EL (cell line): ENCODE measurements at places on chromosomes 16 and 17.

DNA sequence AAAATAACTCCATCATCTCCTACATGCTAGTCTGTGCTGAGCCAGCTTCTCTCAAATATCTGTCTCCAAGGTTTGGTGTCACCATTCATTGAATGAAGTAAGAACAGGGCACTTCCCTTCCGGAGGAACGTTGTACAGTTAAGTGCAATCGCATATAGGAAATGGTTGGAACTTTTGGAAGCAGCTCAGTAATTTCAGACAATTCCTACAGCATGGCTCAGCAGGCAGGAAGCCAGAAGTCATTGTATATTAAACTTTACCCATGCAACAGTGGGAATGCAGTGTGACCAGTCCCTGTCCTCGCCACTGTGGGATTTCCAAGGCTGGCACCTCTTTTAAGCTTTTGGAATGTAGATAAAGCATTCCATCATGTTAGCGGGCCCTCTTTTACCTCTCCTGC, 51.1 kb upstream of the MYH2 start:
- DNase-seq = peak; percentile 86

GRCh38 chr17:28371245-28372202, at the start of gene SARM1:
Gene SARM1 (plus strand): TSS chr17:28371694. CDS start chr17:28372033, 339 bp downstream.
- peak; percentile 96 for DNase-seq

GRCh38 chr16:35752773-35753558, 2293.6 kb downstream of the TP53TG3F start:
- no peak for DNase-seq

DNA sequence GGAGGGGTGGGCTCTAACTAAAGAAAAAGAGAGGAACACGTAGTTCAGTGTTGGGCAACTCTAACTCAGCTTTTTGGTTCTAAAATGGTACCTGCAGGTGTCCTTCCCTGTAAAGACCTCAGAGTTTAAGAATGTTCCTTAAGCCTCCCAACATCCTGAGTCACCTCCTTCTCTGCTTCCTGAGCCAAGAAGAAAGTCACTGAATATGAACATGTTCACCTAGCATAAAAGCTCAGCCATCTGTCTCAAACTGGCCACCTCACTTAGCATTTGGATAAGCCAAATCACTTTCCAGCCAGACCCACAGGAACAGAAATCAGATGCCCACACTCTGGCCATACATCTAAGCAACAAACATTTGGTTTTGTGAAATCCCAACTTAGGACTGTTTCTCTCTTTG, 3.7 kb downstream of the TMEM98 start:
- no peak for DNase-seq

GRCh38 chr17:9865586-9865985, 39.5 kb downstream of the RCVRN start:
- no peak for DNase-seq

- peak; percentile 28 for DNase-seq
These were observed 487 bp downstream of the TSR1 start for GRCh38 chr17:2335726-2336214.

- no peak for DNase-seq
These were observed 44.1 kb downstream of the MRC2 start for GRCh38 chr17:62671553-62671952.

- DNase-seq = no peak
These were observed 1.3 kb downstream of the SAMD14 start for GRCh38 chr17:50128441-50129352.

- peak; percentile 49 for DNase-seq
These were observed 4.2 kb downstream of the ADCY9 start for GRCh38 chr16:4111748-4112696.

- DNase-seq = no peak
These were observed 1.4 kb upstream of the TXNDC11 start for GRCh38 chr16:11744075-11744470.

- no peak for DNase-seq
These were observed 245.2 kb upstream of the CCL2 start for GRCh38 chr17:34009912-34010311.

DNA sequence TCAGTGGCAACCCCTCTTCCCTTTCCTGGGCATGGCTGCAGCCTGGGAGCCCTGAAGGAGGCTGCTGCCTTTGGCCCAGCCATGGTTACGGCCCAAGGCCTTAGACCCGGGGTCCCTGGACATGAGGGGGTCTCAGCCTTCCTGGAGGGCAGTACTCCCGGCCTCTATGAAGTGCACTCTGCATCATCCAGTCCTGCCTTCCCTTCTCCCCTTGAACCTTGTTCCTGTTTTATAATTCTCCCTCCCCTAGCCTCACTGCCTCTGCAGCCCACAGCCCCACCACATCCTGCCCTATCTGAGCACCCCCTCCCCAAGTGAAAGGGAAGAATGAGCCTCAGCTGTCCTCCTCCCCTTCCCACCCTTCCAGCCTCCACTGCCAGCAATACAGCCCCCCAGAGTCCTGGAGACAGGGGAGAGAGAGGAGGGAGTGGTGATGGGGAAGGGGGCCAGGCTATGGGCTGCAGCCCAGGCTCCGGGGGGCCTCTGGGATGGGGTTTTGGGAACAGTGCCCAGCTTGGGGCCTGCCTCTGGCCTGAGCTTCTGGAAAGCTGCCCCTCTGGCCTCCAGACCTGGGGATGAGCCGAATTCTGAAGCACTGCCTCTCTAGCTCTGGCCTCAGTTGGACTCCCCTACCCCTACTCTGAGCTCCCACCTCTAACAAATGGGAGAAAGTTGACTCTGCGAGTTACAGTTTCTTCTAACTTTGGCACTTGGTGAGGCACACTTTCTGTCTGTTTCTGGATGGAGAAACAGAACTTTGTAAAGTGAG, 7.6 kb downstream of the CCR7 start:
- no peak for DNase-seq

- no peak for DNase-seq
These were observed 7.1 kb downstream of the ACE start for GRCh38 chr17:63483655-63484575.

GRCh38 chr16:86919578-86920305, 341.4 kb downstream of the FOXL1 start:
- no peak for DNase-seq

- peak; percentile 16 for DNase-seq
These were observed 8.5 kb upstream of the SIAH1 start for GRCh38 chr16:48393485-48394354.

DNA sequence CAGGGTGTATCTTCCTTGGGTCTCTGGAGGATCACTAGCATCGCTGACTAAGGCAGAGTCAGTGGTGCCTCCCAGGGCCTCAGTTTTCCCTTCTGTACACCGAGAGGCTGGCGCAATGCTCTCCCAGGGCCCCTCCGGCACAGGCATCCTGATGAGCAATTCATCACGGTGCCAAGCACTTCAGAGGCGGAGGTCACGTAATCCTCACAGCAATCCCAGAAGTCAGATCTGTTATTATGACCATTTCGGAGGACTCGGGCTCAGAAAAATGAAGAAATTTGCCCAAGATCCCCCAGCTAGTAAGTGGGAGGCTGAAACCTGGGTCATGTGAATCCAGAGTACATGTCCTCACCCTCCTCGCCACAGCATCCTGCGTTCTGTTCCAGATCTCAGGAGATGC, 46.5 kb downstream of the AIPL1 start:
- no peak for DNase-seq

GRCh38 chr17:17874478-17874877, 37.7 kb upstream of the SREBF1 start:
- peak; percentile 96 for DNase-seq

- DNase-seq = peak; percentile 37
These were observed 527 bp downstream of the CIAPIN1 start for GRCh38 chr16:57446531-57447185.

GRCh38 chr16:25874196-25874595, 182.4 kb downstream of the HS3ST4 start:
- DNase-seq = no peak

GRCh38 chr16:745739-746138, 4.9 kb upstream of the CIAO3 start:
- DNase-seq = no peak

DNA sequence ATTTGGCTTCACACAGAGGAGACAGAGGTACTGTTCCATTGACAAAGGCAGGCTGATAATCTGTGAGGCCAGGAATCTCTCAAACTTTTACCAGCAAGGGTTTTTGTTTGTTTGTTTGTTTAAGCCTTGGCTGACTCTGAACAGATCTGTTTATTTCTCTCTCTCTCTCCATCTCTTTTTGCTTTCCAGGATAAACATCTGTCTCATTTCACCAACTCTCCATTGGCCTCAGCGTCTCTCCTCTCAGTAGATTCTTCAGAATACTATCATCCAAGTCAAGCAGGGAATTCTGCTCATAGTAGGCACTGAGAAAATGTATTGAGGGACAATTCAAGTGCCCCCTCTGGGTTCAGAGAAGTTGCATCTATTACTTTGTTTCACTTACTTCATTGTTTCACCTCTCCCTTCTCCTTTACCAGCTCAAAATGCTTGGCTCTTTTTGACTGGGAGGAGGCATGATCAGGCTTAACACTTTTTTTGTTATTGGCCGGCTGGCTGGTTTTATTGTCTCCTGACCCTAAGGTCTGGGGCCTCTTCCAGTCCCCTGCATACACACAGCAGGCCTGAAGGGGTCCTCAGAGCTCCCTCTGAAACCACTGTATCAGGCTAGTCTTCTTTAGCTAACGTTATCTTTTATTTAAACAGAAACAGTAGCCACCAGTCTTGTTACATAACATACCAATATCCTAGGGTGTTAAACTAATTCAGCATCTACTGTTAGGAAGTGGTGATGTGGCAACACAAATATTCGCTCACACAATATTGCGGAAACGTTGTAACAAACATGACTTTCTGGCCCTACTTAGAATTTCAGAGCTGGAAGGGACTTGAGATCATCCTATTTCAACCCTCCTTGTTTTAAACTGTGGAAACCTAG, 2.0 kb upstream of the YPEL2 start:
- peak; percentile 81 for DNase-seq

GRCh38 chr16:117379-118365, 20.8 kb downstream of the NPRL3 start:
- DNase-seq = peak; percentile 56

- peak; percentile 83 for DNase-seq
These were observed at the start of the genes CTU2 and RNF166 for GRCh38 chr16:88706229-88706964. Gene CTU2 (plus strand): TSS chr16:88706503. CDS start chr16:88706531, 28 bp downstream. Gene RNF166 (minus strand): TSS chr16:88706408. CDS start chr16:88706325, 83 bp downstream.

DNA sequence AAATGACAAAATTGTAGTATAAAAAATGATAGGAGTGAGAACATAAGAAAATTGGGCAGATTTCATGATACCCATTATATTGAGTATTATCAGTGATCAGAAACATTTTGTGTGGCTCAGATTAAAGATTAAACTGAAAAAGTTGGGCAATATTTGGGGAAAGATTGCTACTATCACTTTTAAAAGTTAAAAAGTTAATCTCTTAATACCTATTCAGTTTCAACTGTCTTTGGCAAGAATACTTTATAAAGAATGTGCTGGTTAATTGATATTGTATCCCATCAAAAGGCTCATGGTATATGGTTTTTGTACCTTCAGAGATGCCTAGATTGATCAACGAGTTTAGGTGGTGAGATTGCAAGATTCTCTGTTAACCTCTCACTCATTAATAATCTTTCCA, 55.8 kb downstream of the BPTF start:
- no peak for DNase-seq
